ENCODE measurements at places on chromosomes 13 and 19. TPM values are rescaled to one million over a fixed set of nuclear protein-coding genes. Genes with fewer than 3 reads are reported as not detected.

Gene KIR2DL3
- total RNA-seq = not detected

DNA sequence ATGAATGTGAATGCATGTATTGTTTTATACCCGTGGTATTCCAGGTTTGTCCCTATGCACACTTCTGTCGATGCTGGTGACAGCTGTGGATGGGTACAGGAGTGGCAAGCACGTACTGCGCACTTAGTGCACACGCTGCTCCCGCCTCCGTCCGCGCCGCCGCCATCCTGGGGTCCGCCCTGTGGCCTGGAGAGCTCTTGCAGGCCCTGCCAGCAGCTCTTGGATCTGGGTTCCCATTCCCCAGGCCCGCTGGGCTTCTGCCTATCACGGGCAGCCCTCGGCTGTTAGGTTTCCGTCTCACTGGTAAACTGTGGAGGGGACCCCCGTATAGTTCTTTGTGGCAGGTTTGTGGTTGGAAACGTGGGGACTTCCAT is 4.0 kb downstream of the GNA11 start:
- no peak for DNase-seq

DNA sequence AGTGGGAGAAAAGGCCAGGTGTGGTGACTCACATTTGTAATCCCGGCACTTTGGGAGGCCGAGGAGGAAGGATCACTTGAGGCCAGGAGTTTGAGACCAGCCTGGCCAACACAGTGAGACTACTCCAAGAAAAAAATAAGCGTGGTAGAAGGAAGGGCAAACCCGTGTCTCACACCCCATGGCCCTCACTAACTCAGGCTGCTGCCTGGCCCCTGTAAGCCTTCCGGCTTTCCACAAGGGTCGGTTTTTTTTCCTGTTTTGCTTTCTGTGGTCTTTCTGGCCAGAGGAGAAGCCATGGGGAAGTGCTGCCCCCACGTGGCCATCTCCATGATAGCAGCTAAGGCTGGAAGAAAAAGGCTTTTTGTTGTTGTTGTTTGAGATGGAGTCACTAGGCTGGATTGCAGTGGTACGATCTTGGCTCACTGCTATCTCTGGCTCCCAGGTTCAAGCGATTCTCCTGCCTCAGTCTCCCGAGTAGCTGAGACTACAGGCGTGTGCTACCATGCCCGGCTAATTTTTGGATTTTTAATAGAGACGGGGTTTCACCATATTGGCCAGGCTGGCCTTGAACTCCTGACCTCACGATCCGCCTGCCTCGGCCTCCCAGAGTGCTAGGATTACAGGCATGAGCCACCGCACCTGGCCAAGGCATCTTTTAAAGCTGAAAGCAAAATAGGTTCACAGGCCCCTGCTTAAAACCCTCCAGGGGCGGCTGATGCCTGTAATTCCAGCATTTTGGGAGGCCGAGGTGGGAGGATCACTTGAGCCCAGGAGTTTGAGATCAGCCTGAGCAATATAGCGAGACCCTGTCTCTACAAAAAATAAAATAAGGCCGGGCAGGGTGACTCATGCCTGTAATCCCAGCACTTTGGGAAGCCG is 7.5 kb upstream of the ARHGEF18 start:
- DNase-seq = peak; percentile 91

GRCh38 chr13:114131583-114132418 is 622 bp downstream of the RASA3 start:
- DNase-seq = peak; percentile 49

- DNase-seq = no peak
Measured at GRCh38 chr19:54426291-54426931, 11.1 kb downstream of the TTYH1 start.

DNA sequence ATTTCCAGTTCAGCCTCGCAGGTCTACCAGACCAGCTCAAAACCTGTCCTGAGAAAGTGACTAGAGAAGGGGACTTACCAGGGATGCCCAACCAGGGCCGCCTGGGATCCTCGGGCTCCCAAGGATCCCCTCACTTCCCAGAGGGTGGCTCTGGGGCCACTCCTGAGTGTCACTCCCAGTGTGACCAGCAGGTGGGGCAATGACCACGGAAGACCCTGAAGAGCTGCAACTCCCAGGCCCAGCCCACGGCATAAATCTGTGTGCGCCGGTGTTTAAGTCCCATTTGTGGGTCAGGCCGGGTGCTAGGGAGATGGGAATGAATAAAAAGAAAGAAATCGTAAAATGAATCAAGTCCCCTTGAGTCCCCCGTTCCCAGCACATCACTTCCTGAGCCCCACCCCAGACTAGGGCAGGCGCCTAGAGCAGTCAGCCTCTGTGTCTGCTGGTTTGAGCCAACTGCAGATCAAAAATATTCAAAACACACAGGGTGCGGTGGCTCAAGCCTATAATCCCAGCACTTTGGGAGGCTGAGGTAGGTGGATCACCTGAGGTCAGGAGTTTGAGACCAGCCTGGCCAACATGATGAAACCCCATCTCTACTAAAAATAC is 10.7 kb downstream of the PTGIR start:
- DNase-seq = peak; percentile 91
